ENCODE measurements at places on chromosomes 11 and 22.

DNA sequence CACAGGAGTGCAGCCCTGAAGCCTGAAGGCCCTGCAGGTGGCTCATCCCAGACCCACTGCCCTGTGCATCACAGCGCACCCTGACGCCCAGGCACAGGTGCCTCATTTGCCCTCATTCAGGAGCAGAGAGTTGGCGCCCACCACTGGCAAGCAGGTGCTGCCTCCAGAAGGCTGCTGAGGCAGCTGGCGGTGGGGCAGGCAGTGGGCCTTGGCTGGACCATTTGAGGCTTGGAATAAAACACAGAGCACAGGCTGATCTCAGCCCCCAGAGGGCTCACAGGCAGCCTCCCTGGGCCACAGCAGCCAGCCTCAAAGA is 1151.9 kb downstream of the BRD1 start:
- no peak for DNase-seq

- no peak for DNase-seq
These were observed 62.2 kb upstream of the TENM4 start for GRCh38 chr11:79503028-79503427.

DNA sequence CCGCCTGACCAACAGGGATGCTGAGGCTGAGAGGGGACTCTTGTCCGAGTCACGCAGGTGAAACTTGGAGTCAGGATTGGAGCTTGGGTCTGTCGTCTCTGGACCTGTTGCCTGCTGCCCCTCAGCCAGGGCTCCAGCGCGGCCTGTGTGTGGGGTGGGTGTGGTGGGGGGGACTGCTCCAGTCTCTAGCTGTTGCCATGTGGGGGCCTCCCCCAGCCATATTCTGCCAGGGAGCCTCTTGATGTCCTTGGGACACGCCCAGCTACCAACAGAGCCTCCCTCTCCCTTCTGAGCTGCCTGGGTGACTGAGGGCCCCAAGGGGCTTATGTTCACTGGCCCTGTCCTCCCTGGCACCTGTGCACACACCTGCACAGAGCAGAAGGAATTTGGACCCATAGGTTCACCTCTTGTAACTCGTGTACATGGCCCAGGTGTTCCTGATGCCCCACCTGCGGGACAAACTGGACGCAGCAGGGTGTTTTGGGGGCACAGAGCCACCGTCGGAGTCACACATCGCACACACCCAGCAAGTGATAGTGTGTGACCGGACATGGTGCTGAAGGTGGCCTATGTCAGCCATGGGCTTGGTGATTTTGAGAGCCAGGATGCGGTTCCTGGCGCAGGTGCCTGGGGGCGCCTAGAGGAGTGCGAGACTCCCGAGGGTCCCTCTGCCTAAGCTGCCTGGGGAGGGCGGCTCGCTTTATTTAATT is 252.3 kb downstream of the TBC1D22A start:
- DNase-seq, result no peak

DNA sequence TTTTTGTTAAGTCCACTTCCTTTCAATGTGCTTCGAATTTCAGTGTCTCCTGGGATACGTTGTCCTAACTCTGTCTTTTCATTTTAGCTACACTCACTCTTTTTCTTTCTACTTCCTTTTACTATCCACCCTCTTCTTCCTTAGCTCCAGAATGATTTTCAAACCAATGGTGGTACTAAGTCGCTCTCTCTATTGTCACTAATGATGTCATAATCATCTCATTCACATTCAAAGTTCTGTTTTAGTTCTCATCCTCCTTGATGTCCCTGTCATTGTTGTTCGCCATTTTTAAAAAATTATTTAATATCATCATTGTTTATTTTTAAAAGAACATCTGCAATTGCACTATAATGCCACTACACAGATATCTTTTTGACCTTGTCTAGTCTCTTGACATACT is 47.3 kb downstream of the NNMT start:
- no peak for DNase-seq

GRCh38 chr11:30481796-30482195 is 104.4 kb downstream of the MPPED2 start:
- DNase-seq, result no peak

Data from glutamatergic neuron (in vitro differentiated cells).